ENCODE measurements at places on chromosomes 16 and 17.

DNA sequence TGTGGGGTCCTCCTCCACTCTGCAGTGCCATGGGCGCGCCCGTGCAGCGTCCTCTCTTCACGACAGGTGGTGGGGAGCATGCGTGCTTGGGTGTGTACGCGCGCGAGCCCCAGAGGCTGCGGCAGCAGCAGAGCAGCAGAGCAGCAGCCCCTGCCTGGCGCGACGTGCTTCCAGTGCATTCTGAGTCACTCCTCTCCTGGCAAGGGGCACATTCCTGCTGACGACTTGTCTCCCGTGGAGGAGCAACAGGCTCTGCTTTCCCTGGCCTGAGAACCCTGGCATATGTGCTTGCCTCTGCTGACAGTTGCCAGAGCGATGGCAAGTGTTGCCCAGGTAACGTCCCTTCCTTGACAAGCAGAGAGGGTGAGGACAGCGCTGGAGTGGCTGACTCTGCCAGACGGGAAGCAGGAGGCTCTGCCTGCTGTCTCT lies 133.8 kb upstream of the PLCG2 start:
- DNase-seq, result peak; percentile 90

DNA sequence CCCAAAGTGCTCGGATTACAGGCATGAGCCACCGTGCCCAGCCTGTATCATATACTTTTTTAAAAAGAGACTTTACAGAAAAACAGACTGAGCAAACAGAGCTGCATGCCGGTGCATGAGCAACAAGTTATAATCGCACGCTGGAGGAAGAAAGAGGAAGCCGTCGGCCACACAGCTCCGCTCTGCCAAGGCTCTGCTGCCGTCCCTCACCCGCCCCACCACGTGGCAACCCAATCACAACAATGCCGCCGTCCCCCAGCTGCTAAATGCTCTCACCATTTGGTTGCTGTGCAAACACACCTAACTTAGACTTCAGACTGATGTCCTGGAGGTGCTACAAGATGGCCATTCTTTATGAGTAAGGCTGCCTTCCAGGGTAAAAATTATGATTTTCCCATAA lies 83.5 kb downstream of the ADCY9 start:
- DNase-seq, result no peak

DNA sequence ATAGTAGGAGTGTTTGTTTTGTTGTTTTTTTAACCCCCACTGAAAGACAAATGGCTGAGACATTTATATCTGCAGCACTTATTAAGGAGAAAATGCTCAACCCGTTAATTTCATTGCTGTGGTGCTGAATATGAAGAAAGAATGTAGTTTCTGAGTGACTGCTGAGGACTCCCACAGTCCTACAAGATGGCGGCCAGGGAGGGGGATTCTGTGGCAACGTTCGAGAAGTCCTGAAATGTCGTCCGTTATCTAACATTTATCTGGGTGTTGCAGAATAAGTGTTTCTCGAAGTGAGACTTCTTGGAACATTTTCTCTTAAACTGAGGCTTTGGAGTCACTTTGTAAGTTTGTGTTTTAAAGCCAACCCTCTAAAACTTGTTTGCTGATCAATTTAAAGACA lies 530.4 kb downstream of the XYLT1 start:
- no peak for DNase-seq

DNA sequence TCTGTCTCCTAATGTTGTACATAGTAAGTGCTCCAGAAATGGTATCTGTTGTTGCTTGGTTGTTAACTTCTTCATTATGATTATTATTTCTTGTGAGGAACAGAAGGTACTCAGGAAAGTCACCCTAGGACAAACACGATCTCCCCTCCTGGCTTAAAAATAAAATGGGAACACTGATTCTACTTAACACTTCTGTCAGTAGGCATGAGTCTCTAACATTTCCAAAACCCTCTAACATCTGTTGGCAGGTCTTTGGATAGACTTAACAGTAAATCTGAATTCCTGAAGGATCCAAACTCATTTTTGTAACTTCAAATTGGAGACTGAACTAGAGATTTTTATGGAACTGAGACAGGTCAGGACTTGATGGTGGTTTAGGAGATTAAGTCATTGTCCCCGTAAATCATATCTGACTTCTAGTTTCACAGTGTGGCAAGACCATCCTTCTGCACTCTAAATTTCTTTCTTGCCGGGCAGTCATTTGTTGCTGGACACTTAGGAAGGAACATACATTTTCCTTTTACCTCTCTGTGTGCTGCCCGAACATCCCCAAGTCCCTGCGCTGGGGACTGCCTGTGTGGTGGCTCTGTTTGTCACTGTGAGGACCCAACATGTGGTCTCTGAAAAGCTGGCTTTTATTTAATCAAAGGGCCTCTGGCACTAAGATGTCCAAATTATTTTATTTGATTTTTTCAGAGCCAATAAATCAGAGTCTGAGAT lies 149.9 kb downstream of the NPIPB5 start:
- no peak for DNase-seq

GRCh38 chr17:61161615-61162134 lies 238.0 kb upstream of the TBX2 start:
- no peak for DNase-seq

GRCh38 chr17:14133104-14133503 lies 63.8 kb downstream of the COX10 start:
- DNase-seq, result no peak

- no peak for DNase-seq
These were observed 17.1 kb upstream of the PHF12 start for GRCh38 chr17:28968231-28968913.

DNA sequence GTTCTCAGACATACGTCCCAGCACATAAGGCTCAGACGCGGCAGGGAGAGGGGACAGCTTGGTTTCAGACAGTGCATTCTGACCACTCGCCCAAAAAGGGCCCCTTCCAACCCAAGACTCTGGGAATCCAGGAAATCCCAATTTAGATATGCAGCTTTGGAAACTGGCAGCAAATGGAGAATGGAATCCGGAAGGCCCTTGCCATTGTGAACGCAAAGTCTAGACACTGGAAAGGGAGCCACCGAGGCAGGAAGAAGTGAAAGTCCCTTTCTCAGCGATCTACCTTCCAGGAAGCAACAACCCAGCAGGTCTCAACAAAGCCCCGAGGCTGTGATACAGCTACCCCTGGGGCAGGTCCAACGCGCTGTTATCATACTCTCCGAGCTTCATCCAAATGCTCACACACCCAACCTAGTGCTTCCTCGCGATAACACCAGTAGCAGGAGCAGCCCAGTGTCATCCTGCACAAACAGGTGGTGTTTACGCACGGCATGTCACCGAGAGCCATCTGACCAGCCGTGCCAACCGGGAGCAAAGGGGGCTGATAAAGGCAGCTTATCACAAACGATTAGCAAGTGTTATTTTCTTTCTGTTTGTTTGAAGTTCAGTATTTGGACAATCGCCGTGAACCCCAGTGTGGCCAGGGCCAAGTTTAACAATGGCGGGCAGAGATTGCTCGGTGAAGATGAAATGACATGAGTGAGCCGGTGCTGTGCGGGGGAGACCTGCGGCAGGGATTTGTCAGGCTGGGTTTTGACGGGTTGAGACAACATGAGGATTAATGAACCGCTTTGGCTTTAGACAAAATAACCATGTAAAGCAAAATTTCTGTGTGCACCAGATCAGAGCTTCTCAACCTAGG lies 240.6 kb downstream of the FOXL1 start:
- DNase-seq, result no peak

DNA sequence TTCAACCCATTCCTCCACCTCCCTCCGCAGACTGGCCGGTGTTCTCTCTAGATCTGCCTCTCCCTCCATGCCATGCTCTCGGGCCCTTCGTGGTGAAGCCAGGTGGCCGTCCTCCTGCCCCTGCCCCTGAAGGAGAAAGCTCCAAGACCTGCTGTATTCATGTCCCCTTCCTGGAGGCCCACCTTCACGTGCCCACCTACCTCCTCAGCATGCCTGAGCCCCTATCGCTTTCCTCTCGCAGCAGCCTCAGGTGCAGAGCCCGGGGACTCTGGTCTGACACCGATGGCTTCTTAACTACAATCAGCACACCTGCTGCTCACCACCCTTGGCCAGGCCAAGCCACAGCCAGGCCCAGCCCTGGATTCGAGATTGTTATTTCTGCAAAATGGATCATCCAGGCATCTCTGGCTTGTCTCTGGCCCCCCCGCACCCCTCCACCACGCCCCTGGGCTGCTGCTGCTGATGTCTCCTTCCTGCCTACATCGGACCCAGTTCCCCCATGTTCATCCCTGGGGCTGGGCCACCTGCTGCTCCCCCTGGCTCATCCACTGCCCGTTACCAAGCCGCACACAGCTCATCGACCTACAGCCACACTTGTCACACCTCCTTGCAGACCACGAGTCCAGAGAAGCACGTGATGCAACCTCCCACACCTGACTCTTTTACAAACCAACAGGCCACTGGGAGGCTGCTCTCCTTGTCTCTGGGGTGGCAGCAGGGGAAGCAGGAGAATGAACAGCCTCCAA lies 32.5 kb upstream of the TNFRSF13B start:
- no peak for DNase-seq

DNA sequence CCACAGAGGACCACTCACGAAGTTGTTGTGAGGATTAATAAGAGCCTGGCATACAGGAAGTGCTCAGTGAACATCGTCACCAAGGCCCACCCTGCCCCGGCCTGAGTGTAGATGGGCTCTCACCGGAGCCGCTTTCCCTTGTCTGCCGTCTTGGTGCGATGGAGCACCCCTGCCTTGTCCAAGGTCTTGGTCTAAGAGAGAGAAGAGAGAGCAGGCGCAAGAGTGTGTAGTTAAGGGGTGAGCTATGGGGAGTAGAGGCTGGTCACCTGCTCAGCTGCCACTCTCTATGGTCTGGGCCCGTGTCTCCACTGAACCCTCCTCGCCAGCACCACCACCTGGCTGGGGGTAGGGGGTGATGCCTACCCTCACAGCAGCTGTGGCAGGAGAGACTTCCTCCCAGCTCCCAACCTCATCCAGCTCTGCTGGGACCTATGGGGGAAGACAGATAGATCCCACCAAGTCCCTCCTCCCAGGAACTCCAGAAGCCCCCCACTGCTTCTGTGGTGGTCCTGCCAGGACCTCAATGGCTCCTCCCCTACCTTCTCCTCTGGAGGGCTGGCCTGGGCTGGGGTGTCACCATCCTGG lies 28.7 kb downstream of the ARHGAP27 start:
- DNase-seq, result no peak

GRCh38 chr16:7550096-7550495 lies 217.5 kb downstream of the RBFOX1 start:
- DNase-seq, result no peak

- peak; percentile 40 for DNase-seq
These were observed 75.2 kb upstream of the KSR1 start for GRCh38 chr17:27381007-27381501.

DNA sequence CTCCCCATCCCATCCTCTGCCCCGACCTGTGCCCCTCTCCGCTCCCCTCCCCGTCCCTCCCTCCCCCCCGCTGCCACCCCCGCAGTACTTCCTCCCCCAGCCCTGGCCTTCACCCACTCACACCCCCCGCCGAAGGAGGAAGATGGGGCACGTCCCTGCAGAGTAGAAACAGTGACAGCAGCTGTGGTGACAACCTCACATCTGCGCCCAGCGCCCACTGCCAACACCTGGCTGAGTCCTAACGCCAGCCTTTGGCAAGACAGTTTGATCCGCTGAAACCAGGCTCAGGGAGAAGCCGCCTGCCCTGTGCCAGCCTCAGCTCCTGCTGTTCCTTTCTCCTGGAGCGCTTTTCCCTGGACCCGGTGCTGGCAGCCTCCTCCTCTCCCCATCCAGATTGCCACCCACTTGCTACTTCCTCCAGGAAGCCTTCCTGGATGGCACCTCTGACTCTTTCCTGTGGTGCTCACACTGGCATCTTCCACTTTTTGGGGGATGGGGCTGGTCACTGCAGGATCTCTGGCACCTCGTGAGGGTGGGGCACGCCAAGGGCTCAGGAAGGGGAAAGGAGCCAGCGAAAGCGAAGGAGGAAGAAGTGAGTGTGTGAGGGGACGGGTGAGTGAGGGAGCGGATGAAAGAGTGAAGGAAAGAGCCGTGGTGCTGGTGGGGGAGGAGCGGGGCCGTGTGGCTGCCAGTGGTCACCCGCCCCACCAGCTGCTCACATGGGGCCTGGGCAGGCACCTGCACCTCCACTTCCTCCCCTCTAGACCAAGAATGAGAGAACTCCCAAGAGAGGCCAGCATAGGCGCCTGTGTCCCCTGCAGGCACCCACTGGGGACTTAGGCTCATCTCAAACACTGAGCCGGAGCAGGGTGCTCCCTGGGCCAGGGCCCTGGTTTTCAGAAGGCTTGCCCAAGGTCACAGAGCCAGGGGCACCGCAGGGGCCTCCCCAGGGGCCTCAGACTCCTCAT lies 27.0 kb downstream of the ZFPM1 start:
- no peak for DNase-seq

DNA sequence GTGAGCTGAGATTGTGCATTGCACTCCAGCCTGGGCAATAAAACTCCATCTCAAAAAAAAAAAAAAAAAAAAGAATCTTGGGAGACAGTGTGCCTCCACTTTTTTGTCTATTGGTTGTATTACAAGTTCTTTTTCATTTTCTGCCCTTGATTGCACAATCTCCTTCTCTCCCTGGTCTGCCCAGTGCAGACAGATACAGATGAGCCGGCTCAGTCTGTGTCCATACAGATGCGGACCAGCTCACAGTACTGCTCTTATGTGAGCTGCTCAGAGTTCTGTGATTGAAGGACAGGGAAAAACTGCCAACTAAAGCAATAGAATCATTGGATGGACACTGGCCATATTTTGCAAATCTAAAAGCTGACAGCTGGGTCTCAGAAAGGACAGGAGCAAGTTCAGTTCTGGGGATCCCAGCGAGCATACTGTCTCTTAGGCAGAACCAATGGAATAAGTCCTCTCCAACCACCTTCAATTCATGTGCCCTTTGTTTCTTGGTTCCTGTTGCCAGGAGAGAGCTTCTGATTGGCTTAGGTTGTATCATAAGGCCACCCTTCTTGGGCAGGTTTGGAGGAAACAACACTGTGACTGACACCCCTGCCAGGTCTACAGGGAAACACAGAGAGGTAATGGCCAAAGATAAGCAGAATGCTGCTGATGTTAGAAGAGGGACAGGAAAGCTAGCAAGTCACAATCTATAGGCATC lies 495.6 kb upstream of the HSBP1 start:
- no peak for DNase-seq

- DNase-seq, result no peak
These were observed 92.0 kb downstream of the CYLD start for GRCh38 chr16:50833929-50834328.

DNA sequence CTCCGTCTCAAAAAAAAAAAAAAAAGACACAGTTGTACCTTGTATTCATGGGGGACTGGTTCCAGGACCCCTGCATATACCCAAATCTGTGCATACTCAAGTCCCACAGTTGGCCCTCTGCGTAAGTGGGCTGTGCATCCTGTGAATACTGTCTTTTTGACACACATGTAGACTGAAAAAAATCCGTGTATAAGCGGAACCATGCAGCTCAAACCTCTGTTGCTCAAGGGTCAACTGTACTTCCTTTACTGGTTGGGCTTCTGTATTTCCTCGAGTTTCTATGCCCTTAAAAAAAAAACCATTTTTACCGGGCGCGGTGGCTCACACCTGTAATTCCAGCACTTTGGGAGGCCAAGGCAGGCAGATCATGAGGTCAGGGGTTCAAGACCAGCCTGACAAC lies 52.3 kb downstream of the GRB2 start:
- DNase-seq, result no peak

GRCh38 chr17:8444494-8444893 lies 8.8 kb downstream of the NDEL1 start:
- no peak for DNase-seq

Data from cerebellar cortex (tissue), 1 donor.